ENCODE measurements at places on chromosomes 3 and 15. TPM values are rescaled to one million over a fixed set of nuclear protein-coding genes. Genes with fewer than 3 reads are reported as not detected.
A peak's percentile ranks its signal among the peaks of the same experiment; 100 is the strongest.

DNA sequence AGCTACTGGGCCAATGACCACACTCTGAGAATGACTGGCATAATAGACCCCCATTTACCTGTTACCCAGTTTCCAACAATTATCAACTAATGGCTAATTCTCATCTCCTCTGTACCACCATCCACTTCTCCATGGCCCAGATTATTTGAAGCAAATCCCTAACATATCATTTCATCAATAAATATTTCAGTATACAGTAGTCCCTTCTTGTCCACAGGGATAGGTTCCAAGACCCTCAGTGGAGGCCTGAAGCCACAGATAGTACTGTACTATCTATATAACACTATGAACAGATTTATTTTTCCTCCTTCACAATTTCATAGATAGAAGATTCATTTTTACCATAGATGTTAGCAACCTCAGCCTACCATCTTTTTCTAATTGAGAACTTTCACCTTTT is 68.3 kb downstream of the IFT80 start:
- H3K36me3 ChIP-seq = peaks cover 3% of the 10 kb centered on the region
- H3K4me1 ChIP-seq = no peaks in the 10 kb centered on the region
- no peak for DNase-seq
- H3K27me3 ChIP-seq = no peaks in the 10 kb centered on the region

GRCh38 chr3:129106866-129107565 is 14.6 kb downstream of the RAB43 start:
- H3K4me1 ChIP-seq = peaks cover 57% of the 10 kb centered on the region
- H3K27me3 ChIP-seq = no peaks in the 10 kb centered on the region
- H3K36me3 ChIP-seq = peaks cover 38% of the 10 kb centered on the region
- H3K27ac ChIP-seq = peak overlapping the region; percentile 79

DNA sequence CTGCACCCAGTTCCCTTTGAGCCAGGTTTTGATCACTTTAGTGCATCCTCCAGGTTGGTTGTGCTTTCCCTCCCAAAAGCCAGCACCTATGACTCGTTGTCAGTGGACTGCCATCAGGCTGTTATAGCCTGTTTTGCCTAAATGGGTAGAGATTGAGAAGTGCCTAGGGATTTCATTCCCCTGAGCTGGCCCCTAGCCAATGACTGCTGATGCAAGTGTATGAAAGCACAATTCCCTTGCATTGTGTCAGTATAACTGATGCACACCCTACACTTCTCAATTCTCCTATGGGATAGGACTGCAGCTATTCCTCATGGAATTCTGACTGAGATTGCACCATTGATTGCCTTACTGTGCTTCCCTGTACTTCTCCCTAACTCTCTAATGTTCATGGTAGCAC is 102.1 kb upstream of the ARPP21 start:
- DNase-seq = no peak
- no peaks in the 10 kb centered on the region for H3K4me1 ChIP-seq
- H3K36me3 ChIP-seq = no peaks in the 10 kb centered on the region
- no peak overlapping the region for H3K4me3 ChIP-seq
- H3K27me3 ChIP-seq = no peaks in the 10 kb centered on the region

- no peak overlapping the region for H3K27ac ChIP-seq
- H3K36me3 ChIP-seq = no peaks in the 10 kb centered on the region
- H3K4me1 ChIP-seq = no peaks in the 10 kb centered on the region
Observed at GRCh38 chr3:127044996-127045395, 62.1 kb downstream of the PLXNA1 start.

- no peaks in the 10 kb centered on the region for H3K27me3 ChIP-seq
- H3K36me3 ChIP-seq = no peaks in the 10 kb centered on the region
- no peaks in the 10 kb centered on the region for H3K4me1 ChIP-seq
- no peak for DNase-seq
Observed at GRCh38 chr3:7740458-7740857, 761.2 kb upstream of the LMCD1 start.

GOLGA6L24 gene
- not detected for total RNA-seq

REC114 gene
- not detected for total RNA-seq

DNA sequence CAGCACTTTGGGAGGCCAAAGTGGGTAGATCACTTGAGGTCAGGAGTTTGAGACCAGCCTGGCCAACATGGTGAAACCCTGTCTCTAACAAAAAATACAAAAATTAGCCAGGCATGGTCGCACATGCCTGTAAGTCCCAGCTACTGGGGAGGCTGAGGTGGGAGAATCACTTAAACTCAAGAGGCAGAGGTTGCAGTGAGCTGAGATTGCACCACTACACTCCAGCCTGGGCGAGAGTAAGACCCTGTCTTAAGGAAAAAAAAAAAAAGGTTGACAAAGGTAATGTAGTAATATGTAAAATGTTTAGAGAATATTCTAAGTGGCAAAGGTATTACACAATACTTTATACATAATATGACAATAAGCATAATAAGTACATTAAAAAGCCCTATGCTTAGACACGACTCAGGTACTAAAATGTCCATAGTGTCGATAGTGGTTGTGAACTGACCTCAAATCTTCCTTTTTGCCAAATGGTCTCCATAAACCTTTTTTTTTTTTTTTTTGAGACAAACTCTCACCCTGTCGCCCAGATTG is 16.5 kb downstream of the RPN1 start:
- peaks cover 24% of the 10 kb centered on the region for H3K36me3 ChIP-seq
- no peak overlapping the region for H3K27ac ChIP-seq
- DNase-seq = no peak
